ENCODE measurements at places on chromosomes 13 and 19.

- no peak for DNase-seq
Measured at GRCh38 chr19:8454218-8454617, 9.4 kb downstream of the HNRNPM start.

DNA sequence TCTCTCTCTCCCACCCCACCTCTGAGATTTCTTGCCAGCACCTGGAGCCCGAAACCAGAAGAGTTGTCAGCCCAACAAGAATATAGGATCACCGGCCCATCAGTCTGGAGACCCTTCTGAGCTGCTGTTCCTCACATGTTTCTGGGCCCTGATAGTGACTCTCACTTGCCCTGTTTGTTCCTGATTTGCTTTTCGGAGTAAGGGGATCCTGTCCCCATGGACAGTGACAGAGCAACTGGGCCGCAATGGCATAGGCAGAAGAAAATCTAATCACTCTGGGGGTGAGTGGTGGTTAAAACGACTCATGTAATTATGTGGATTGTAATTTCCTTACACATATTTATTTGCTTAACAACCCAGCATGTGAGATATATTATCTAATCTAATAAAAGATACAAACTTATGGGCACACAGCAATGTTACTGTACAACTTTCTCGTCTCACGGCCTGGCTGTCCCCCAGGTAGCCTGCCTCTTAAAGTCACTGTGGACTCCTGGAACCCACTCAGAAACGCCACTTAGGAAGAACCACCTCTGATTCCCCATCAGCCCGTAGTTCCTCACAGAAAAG, 663 bp upstream of the SMAD9 start:
- DNase-seq: peak; percentile 27

GRCh38 chr19:29232315-29232852, 19.4 kb upstream of the UQCRFS1 start:
- no peak for DNase-seq

DNA sequence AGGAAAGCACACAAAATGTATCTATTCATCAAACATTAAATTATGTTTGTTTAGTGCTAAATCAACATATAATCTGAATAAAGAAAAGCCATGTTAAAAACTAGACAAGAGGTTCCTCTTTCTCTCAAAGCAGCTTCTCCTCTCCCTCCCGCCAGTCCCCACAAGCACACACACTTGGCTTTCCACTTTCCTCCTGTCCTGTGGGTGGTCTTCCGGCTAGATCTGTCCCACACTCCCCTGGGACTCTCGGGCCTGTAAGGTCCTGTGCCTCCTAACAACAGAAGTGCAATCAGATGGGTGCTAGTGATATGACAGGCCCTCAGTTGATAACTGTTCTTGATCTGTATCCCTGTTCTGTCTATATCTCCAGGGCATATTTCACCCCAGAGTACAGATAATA, 45.6 kb upstream of the RAP2A start:
- no peak for DNase-seq

DNA sequence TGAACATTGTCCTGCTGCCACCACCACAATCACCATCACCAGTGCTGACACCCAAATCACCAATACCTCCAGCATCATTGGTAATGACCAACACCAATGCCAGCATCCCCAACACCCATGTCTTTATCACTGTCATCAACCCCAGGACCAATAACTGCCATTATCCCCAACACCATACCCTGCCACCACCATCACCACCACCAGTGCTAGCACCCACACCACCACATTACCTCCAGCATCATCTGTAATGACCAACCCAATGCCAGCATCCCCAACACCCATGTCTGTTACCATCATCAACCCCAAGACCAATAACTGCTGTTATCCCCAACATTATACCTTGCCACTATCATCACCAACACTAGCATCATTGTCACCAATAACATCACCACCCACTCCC, 2.6 kb downstream of the LGI4 start:
- no peak for DNase-seq

Measured in brain (organoid and tissue), 16 donors.